Pulmonary artery endothelial cell (primary cell): ENCODE measurements at places on chromosomes 13 and 19.
A peak's percentile ranks its signal among the peaks of the same experiment; 100 is the strongest.

DNA sequence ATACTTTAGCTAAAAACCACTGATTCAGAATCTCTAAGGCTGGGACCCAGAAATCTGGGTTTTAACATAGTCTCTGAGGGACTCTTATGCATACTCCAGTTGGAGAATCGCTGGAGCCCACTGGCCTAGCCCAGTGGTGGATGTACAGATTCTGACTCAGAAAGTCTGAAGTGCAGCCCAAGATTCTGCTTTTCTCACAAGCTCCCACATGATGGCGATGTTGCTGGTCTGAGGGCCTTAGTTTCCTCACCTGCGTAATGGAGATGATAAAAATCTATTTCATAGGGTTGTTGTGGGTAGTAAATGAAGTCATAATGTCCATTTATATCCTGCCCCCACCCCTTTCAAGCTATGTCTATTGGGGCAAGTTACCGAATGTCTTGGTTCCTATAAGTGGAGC is 7.7 kb upstream of the CDADC1 start:
- DNase-seq, result no peak

- DNase-seq, result no peak
Measured at GRCh38 chr13:110924639-110924934, 9.7 kb upstream of the ANKRD10 start.

- DNase-seq, result no peak
Measured at GRCh38 chr19:28652765-28653164, 560.2 kb downstream of the UQCRFS1 start.

- no peak for DNase-seq
Measured at GRCh38 chr13:51331354-51331861, 8.1 kb upstream of the SERPINE3 start.

GRCh38 chr13:111967572-111968201 is 99.3 kb upstream of the SOX1 start:
- no peak for DNase-seq

DNA sequence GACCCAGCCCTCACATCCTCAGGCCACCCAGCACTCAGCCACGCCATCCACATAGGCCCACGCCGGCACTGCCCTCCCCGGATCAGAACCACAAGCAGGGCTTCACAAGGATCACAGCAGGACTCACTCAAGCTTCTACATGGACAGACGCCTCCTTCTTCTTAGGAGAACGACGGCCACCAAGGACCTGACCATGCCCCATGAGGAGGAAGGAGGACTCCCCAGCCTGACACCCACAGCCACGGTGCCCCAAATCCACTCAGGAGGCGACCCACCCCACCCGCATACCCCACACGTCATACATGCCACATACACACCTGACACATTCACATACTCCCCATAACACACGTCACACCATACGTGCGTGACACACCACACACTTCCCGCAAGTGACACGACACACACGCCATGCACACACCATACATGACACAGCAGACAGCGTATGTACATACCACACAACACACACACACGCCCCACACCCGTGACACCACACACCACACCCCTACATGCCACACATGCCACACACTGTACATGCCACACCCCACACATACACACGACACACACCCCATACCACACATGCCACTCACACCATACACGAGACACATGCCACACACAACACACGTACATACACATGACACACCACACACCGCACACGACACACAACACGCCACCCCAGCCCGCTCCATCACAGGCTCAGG is 50.4 kb downstream of the MLLT1 start:
- no peak for DNase-seq

- no peak for DNase-seq
Measured at GRCh38 chr19:6354098-6354674, 7.1 kb upstream of the CLPP start.

- DNase-seq, result no peak
Measured at GRCh38 chr19:14809272-14810057, 25.5 kb downstream of the OR7A5 start.

- DNase-seq, result no peak
Measured at GRCh38 chr19:17121736-17122293, 46.2 kb downstream of the MYO9B start.

DNA sequence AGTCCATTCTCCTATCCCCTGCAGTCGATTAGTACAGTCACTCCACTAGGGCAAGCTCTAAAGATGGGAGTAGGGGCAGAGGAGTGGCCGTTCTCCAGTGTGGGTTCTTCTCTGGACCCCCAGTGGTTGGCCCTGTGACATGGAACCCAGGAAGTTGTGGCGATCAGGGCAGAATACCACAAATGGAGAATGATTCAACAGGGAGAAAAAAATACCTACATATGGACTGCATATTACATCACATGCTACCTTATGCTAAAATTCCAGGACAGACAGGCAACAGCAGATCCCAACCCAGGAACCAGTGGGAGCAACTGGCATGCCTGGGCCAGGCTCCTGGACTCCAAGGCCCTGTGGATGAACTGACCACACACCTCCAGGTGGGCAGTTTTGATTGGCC is 20.4 kb downstream of the POU2F2 start:
- no peak for DNase-seq

DNA sequence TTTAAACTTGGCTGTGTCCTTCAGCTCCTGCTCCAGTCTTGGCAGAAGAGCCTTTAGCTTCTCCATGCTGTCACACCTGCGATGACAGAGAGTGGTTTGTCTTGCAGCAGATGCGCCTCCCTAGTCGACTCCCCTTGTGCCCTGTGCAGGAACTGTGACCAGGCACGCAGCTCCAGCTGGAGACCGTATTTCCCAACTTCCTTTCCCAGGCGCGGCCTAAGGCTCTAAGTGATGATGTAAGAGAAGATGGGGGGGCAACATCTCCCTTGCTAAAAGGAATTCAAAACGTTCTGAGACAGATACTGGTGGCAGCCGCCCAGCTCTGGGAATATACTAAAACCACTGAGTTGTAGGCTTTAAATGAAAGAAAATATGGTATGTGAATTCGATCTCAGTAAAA is 16.3 kb downstream of the DCUN1D2 start:
- DNase-seq, result no peak

DNA sequence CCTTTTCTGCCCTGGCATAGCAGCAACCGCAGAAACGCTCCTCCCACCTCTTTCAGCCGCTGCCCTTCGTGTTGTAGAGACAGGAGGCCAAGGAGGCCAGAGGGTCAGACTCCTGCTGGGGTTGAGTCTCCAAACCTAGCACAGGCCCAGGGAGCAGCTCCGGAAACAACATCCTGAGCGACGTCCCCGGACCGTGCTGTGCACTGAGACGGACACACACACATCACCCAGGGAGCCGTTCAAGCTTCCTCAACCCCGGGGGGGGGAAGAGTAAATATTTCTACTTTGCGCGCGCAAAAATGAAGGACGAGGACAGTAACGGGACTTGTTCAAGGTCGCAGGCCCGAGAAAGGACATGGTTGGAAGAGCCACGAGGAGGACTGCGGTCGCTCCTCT is 657 bp downstream of the ZNF550 start:
- no peak for DNase-seq

- no peak for DNase-seq
Measured at GRCh38 chr13:48486362-48486761, 46.5 kb downstream of the RCBTB2 start.

GRCh38 chr13:44364345-44365000 is 9.2 kb upstream of the SERP2 start:
- peak; percentile 63 for DNase-seq

- DNase-seq, result no peak
Measured at GRCh38 chr13:51881296-51881695, 19.5 kb downstream of the CCDC70 start.

DNA sequence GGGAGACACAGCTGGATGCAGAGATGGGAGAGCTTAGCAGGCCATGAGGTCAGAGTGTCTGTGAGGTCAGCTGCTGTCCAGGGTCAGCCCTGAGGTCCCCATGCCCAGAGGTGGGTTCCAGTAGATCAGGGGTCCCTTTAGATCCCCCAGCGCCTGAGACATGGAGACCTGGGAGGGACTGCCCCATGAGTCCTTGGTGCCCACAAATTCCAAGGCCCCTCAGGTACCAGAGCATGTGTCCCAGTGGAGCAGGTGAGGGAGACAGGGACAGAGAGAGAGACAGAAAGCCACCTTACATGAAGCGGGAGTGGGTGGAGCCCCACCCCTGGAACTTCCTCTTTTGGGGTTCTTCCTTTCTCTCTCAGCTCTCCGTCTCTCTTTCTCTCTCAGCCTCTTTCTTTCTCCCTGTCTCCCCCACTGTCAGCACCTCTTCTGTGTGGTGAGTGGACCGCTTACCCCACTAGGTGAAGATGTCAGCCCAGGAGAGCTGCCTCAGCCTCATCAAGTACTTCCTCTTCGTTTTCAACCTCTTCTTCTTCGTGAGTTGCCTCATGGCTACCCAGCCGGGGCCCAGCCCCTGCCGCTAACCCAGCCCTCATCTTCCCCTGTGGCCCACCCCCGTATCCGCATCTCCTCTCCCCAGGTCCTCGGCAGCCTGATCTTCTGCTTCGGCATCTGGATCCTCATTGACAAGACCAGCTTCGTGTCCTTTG is at the start of gene CD37:
Gene CD37 (plus strand): TSS at position 336 of the 713 bp plus-strand sequence. CDS start 135 bp downstream, at position 471.
- DNase-seq, result no peak

DNA sequence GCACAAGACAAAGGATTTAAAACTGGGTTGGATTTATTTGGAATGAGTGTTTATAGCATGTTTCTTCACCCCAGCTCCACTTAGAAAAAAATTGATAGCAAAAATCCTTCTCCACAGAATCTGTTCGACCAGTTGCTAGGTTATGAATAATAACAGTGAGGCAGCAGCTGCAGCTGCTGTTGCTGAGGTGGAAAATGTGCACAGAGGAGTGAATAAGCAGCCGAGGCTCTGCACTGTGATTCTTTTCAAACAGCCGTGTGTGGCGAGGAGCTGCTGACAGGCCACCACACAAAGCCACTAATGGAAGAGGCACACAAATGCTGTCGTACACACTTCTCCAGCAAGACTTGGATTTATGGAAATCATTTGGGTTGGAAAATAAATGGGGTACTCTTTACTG is 6.4 kb upstream of the RASL11A start:
- DNase-seq, result no peak

- DNase-seq, result no peak
Measured at GRCh38 chr19:15640294-15640903, at the start of gene CYP4F3. Gene CYP4F3, plus strand, starts transcription at chr19:15640897. Its CDS starts 519 bp downstream, at chr19:15641416.

DNA sequence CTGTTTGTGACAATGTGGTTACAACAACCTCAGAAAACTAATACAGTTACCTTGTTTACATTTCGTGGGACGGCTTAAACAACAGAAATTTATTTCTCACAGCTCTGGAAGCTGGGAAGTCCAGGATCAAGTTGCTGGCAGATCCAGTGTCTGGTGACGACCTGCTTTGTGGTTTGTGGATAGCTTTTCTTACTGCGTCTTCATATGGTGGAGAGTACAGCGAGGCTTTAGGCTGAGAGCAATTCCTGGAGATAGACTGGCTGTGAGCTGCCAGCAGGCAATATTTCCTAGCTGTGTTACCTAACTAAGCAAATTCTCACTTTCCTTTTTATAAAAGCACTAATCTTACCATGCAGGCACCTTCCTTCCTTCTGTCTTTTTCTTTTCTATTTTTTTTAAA is 1203.5 kb upstream of the PRR20A start:
- DNase-seq, result no peak

GRCh38 chr19:2803486-2804155 is 16.0 kb upstream of the ZNF554 start:
- no peak for DNase-seq

DNA sequence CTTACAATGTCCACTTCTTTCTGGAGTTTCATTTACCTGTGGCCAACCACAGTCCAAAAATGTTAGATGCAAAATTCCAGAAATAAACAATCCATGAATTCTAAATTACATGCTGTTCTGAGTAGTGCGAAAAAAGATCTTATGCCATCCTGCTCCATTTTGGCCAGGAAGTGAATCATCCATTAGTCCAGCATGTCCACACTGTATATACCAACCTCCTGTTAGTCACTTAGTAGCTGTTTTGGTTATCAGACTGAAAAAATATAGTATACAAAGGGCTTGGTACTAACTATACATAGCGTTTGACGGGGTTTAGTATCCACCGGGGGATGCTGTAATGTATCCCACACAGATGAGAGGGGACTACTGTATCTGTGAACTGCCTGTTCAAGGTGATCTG is 618.0 kb upstream of the ARGLU1 start:
- DNase-seq, result no peak

- no peak for DNase-seq
Measured at GRCh38 chr13:97696921-97697320, 256.6 kb upstream of the IPO5 start.

DNA sequence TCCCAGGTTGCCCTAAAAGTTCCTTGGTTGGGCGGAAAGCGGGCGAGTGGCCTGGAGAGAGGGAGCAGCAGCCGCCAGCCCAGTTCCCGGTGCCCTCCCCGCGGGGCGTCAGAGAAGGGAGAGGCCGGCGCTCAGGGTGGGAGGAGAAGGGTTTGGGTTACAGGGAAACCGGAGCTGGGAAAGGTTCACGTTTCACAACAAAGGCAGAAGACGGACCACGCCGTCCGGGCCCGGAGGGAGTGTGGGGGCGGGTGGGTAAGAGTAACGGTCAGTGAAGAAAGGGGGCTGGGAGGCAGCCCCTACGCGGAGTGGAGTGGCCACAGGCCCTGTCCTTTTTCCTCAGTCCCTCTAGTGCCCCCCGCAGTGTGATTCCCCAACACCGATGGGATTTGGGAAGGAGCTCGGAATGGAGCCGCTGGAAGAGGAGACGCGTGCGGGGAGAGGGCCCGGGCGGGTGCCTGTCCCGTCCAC is 1.6 kb downstream of the SIX5 start:
- no peak for DNase-seq

GRCh38 chr19:19537075-19538048 is 703 bp upstream of the CILP2 start:
- DNase-seq, result no peak

- no peak for DNase-seq
Measured at GRCh38 chr19:32101206-32101605, 244.2 kb upstream of the ZNF507 start.

DNA sequence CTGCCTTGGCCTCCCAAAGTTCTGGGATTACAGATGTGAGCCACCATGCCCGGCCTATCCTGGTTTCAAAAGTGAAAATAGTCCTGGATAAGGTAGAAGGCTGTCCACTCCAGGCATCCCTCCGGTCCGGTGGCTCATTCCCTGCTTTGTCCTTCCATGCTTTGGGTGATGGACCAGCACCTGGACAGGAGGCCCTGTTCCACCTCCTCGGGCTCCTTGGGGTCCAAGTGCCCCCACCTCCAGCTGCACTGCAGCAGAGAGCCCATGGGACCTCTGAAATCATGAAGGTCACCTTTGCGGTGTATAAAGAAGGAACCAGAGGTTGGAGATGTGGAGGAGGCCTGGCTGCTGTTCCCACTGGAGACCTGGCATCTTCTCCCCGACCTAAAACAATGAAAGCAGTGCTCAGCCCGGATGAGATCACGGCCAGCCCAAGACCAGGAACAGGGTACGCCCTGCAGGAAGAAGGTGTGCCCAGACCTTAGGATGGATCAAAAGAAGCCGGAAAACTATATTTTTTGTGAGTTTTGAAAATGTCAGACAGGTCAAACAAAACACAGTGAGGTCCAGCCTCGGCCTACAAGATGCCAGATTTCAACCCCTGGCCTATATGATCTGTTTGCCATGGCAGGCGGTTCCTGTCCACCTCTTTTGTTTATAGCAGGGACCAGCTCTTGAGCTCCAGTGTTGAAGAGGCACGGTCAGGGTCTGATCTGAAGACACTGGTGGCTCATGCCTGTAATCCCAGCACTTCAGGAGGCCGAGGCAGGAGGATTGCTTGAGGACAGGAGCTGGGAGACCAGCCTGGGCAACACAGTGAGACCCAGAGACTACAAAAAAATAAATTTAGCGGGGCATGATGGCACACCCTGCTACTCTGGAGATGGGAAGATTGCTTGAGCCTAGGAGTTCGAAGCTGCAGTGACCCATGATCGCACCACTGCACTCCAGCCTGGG is 5.8 kb downstream of the LSR start:
- DNase-seq, result no peak

- no peak for DNase-seq
Measured at GRCh38 chr19:28318469-28319179, 894.3 kb downstream of the UQCRFS1 start.
